ENCODE measurements at places on chromosomes 16 and 17.

GRCh38 chr17:28714281-28714680 lies 2.6 kb upstream of the PROCA1 start:
- no peak for DNase-seq

- DNase-seq, result no peak
These were observed 6.3 kb upstream of the MAPK7 start for GRCh38 chr17:19372011-19372370.

DNA sequence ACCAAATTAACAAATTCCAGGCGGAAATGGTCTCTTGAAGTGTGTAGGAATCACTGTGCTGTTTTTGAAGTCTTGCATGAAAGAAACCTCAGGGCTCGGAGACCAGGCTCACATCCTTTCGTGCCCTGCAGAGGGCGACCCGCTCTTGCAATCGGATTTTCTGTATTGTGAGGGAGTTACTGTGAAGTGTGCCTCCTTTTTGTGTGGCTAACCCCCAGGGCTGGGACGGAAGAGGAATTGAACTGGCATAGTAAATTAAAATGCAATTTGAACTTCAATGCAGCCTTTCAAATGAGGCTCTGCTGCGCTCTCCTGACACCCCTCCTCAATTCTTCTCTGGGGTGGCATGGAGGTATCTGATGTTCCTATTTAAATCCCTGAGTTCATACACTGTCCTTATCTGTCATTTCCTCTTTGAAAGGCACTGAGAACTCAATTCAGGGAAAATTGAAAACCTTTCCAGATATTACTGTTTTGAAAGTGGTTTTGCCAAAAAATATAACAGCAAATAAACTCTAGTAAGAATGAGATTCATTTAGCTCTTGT lies 51.5 kb upstream of the MGAT5B start:
- peak; percentile 43 for DNase-seq

- no peak for DNase-seq
These were observed 532.9 kb downstream of the MAF start for GRCh38 chr16:79067600-79067999.

GRCh38 chr16:15523092-15523541 lies 88.7 kb downstream of the BMERB1 start:
- peak; percentile 68 for DNase-seq

- no peak for DNase-seq
These were observed 17.5 kb downstream of the SBK1 start for GRCh38 chr16:28309811-28310311.

DNA sequence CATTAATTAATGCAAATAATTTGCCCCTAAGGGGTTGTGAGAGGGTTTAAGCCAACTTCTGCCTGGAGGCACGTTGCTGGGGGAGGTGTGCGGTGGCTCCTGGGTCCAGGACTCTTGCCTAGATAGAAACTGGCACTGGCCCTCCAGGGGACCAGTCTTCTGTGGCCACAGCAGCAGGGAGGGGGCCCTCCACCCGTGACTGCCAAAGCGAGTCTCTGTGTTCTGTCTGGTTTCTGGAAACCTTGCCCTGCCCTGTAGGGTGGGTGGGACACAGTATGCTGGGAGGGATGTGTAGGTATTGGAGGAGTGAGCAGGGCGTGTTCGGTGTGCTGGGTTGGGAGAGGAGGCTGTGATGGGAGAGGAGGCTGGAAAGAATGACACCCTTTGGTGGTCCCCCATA lies 78.8 kb downstream of the TBC1D16 start:
- DNase-seq, result no peak

DNA sequence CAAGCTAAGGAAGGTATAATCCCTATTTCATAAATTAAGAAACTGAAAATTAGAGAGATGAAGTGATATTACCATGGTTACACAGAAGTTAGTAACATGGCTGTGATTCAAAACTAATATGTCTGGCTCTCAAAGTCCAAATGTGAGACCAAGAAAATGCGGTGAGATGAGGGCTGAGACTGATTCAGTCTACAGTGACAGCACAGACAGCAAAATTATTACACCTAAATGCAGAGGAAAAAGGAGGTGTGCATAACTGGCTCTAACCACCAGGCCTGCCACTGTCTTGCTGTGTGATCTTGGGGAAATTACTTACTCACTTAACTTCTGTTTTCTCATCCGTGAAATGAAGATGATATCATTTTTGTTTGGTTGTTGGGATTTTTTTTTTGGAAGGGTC lies 270.0 kb upstream of the SOX9 start:
- no peak for DNase-seq

DNA sequence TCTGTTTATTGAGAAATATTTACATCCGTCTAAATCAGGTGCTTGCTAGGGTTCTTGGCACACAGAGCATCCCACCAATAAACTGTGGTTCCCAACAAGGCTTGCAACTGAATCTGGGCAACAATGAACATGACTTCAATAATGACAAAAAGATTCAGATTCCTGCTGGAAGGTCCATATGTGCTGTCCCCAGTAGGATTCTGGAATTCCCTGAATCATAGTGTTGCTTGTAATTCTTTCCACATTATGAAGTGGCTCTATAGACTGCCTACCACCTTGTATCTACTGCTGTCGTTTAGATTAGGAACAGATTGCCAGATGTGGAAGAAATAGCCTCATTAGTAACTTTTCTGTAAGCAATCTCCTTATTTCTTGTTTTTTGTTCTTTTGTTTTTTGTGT lies 265.9 kb downstream of the WWOX start:
- DNase-seq, result no peak

GRCh38 chr16:85006639-85007038 lies 4.7 kb downstream of the ZDHHC7 start:
- no peak for DNase-seq

GRCh38 chr17:7294614-7295153 lies at the start of gene YBX2:
YBX2 (minus strand) TSS chr17:7294639; CDS start chr17:7294500, 139 bp downstream.
- DNase-seq, result peak; percentile 79

GRCh38 chr16:28187595-28188004 lies 24.2 kb downstream of the XPO6 start:
- DNase-seq, result no peak

DNA sequence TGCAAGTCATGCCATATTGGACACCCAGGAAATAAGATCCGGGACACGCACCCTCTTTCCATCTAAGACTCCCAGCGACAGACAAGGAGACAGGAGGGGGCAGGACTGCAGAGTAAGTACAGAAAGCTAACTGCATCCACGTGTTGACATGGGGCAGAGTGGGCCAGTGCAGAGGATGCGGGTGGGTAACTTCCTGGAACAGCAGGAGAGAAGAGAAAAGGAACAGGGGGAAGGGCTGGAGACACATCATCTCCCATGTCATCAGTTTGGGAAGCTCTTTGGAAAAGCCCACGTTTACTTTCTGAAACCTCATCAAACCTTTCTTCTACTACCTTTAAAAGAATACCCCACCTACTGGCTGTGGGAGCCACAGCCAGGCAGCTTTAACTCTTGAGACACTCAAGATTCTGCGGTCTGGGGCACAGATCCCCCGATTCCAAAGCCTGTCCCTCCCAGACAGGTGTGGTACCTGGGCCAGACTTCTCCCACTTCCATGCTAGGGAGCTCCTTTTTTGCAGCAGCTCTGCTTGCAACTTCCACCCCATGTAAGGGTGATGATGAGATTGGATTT lies 273.5 kb upstream of the RPL38 start:
- no peak for DNase-seq

DNA sequence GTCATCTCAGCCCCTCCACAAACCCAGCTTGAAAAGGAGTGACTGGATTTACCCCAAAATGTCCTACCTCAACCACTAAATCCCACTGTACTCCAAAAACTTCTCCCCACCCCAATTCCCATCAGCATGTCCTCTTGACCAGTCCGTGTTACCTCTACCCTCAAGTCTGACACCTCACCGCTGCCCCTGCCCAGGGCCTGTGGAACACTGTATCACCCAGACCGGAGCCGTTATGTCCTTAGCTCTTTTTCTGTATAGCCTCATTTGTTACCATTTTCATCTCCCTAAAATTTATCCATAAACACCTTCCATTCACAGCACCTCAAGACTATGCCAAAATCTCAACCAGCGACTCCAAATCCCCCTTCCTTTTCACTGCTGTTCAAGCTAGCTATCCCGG lies 2.4 kb downstream of the PHF23 start:
- no peak for DNase-seq

GRCh38 chr16:83159049-83159448 lies 532.3 kb downstream of the CDH13 start:
- no peak for DNase-seq

DNA sequence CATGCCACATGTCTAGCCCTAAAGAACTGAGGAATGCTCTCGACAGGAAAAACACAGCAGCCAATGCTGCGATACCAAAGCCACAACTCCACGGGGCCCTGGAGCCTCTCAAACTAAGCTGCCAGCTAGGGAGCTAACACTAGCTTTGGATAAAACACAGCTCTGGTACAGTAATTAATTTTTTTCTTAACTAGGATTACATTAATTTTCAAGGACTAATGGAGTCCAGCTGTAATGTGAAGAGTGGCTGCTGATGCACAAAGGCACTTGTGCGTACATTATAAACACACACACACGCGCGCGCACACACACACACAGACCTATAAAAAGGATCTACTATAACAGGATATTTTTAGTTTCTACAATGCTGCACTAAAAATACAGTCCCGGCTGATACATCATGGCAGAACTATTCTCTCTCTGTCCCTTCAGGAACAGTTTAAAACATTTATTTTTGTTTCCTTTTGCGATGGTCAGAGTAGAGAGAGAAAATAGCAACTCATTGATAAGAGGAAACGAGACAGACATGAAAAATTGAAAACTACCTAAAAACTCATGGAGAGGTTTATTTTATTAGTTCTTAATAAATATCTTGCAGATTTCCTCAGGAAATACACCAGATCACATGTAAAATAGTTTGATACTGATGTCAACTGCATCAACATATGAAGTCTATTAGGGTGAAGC lies 88.5 kb downstream of the SMG6 start:
- DNase-seq, result no peak

- no peak for DNase-seq
These were observed 44.9 kb downstream of the ABCA8 start for GRCh38 chr17:68910251-68910705.

GRCh38 chr16:28107232-28107631 lies 43.7 kb upstream of the GSG1L start:
- DNase-seq, result no peak

DNA sequence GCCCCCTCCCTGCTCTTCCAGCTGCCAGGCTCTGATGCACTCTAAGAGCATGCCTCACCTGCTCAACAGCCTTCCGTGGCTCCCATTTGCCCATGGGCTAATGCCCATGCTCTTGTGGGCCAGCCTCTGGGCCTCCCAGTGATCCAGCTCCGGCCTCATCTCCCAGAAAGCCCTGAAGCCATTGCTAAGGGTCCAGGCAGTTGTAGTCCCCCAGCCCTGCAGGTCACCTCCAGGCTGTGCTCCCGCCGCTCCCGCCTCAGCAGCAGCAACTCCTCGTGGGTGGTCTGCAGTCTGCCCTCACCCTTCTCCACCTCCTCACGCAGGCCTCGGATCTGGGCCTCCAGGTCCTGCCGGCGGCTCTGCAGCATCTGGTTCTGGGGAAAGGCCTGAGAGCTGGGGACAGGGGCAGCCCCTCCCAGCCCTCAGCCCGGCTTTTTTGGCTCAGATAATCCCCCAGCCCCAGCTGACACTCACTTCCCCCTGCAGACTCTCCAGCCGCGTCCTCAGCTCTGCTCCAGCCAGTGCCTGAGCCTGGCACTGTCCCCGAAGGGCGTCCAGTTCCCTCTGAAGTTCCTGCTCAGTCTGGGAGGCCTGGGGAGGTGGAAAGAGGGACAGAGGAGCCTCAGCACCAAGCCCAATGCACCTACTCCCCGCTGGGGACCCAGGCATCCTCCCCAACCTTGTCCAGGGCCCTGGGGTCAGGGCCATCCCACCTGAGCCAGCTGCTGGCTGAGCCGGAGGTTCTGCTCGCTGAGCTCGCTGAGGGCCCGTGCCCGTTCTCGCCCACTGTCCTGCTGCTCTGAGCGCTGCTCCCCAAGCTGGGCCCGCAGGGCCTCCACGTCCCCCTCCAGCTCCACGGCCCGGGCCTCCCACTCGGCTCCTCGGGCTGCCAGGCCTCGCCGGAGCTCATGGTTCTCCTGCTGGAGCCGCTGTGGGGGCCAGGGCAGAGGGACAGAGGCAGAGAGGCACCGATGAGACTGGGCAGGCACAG lies 6.2 kb downstream of the BICDL2 start:
- DNase-seq, result no peak

GRCh38 chr16:30149250-30149930 lies 26.4 kb upstream of the MAPK3 start:
- DNase-seq, result no peak

- DNase-seq, result no peak
These were observed 1.2 kb downstream of the GALK1 start for GRCh38 chr17:75763613-75764416.

DNA sequence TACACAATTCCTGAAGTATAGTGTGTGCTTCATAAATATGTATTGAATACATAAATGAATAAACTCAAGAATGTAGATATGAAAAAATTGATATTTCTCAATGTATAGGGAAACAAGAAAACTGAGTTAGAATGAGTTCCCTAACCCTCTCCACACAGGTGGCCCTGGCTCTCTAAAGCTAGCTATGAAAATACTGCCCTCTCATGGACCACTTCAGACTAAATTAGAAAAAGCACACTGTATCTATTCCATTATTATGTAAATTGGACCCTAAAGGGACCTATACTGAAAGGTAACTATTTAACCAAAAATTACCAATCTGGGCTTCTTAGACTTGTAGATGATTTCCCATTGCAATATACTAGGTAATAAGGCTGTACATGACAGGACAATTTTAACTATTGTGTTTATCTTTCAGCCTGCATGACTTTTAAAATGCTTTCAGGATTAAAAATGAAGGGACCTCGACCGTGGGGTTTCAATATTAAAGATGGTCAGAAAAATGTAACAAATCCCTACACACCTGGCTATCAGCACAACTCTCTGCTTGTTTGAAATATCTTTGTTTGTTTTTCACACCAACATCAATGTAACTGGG lies 672.5 kb upstream of the KIF2B start:
- peak; percentile 24 for DNase-seq

GRCh38 chr17:20611309-20611708 lies 31.8 kb downstream of the CDRT15L2 start:
- DNase-seq, result no peak

GRCh38 chr16:85389679-85390470 lies 223.2 kb upstream of the GSE1 start:
- no peak for DNase-seq

DNA sequence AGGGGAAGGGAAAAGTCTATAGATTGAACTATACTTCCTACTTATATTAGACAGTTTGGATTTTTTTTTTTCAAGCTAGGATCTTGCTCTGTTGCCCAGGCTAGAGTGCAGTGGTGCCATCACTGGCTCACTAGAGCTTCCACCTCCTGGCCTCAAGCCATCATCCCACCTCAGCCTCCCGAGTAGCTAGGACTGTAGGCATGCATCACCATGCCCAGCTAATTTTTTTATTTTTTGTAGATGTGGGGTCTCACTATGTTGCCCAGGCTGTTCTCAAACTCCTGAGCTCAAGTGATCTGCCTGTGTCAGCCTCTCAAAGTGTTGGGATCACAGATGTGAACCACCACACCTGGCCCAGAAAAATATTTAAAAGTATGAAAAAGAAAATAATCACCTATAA lies 121.0 kb upstream of the HAS3 start:
- DNase-seq, result no peak

GRCh38 chr16:67883872-67884261 lies 818 bp upstream of the NRN1L start:
- DNase-seq, result peak; percentile 77

Measured in HT-29 (cell line).